Kidney tubule cell (primary cell): ENCODE measurements at places on chromosomes 3 and 15.

- DNase-seq = no peak
Observed at GRCh38 chr3:125203731-125204130, 8.8 kb downstream of the SLC12A8 start.

DNA sequence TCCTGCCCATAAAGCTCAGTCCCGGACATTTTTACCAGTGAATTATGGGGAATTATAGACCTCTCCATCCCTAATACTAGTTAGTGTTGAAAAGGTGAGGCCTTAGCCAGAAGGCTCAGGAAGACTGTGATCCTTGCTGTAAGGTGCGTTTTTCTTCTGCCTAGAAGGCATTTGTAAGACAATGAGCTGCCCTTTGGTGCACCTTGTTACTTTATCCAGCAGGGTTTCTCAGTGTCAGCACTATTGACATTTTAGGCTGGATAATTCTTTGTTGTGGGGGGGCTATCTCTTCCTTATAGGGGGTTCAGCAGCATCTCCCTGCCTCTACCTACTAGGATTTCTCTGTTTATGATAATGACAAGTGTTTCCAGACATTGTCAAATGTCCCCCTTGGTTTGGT, 108.1 kb upstream of the ABHD17C start:
- no peak for DNase-seq

DNA sequence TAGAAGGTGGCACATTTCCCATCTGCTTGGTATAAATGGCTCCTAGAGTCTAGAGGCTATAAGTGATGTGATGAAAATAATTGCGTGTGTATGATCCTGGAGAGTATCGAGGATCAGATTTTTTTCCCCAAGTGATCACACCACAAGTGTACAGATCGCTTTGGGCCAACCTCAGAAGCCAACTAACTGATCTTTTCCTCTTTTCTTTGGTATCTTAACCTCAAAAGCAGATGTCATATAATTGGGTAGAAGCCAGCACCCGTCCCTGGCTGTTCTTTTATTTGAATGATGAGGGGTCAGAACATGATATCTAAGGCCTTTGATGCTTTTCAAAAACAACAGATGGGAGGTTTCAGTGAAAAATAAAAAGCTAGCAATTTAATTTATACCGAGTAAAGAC, 3.3 kb downstream of the P2RY14 start:
- DNase-seq = no peak

DNA sequence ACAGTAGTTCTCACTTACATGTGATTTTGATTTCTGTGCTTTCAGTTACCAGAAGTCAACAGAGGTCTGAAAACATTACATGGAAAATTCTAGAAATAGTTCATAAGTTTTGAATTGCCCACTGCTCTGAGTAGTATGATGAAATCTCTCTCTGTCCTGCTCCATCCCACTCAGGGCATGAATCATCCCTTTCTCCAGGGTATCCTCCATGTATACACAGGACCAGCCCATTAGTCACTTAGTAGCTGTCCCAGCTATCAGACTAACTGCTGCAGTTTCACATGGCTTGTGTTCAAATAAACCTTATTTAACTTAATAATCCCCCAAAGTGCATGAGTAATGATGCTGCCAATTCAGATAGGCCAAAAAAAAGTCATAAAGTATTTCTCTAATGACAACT, 38.6 kb downstream of the EPHA3 start:
- DNase-seq = peak; percentile 64

- DNase-seq = peak; percentile 61
Observed at GRCh38 chr3:26712211-26713026, 89.8 kb downstream of the LRRC3B start.
